ENCODE measurements at places on chromosomes 7 and 10.

DNA sequence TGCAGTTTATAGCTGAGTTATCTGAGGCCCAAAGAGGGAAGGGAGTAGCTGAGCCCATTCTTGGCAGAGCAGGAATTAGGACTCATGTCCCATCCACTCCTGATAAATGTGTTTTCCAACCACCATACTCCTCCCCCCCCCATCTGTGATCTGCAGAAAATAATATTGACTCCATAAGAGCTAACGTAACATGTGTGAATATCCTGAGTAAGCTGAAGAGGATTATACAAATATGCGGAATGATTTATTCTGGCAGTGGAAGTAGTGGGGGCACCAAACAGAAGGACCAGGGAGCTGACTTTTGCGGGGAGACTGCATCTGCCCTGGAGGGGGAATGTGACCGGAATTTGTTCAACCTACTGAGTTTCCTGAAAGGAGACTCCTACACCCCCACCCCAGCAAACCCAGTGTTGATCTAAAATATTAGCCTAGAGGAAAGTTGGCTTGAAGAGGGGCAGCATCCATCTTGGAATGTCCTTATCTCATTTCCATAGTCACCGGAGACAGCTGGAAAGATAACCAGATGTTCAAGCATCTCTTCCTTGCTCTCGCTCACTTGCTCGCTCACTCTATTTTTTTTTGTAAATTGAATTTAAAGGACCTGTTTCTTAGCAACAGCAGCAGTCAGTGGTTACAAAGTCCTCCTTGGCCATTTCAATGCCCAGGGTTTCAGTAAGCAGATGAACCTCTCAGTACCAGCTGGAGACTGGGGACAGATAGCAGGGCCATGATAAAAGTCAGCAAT is 114.7 kb downstream of the RPS24 start:
- no peak for DNase-seq

GRCh38 chr7:137658190-137658900 is 188.4 kb downstream of the DGKI start:
- DNase-seq = no peak

GRCh38 chr7:1372671-1373379 is 86.4 kb downstream of the MICALL2 start:
- DNase-seq = no peak

- DNase-seq = no peak
These were observed 143.9 kb downstream of the JAZF1 start for GRCh38 chr7:28036696-28037095.

DNA sequence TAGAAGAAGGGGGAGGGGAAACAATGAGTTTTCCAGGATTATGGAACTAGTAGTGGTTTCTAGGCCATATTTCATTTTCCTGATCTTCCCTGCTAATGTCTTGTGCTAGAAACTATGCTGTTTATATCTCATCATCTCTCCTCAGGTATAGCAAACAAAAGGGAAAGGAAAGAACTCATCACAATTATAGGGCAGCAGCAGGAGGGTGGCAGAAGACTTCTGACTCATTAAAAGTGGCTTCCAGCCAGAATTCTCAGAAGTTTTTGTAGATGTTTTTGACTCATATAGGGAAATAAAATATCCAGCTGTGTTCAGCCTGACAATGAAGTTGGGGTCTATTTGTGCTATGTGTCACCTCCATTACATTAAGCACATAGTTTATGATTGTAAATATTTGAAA is 6.5 kb downstream of the AHR start:
- DNase-seq = peak; percentile 92

GRCh38 chr10:47241256-47241655 is 58.7 kb upstream of the GDF10 start:
- DNase-seq = no peak

DNA sequence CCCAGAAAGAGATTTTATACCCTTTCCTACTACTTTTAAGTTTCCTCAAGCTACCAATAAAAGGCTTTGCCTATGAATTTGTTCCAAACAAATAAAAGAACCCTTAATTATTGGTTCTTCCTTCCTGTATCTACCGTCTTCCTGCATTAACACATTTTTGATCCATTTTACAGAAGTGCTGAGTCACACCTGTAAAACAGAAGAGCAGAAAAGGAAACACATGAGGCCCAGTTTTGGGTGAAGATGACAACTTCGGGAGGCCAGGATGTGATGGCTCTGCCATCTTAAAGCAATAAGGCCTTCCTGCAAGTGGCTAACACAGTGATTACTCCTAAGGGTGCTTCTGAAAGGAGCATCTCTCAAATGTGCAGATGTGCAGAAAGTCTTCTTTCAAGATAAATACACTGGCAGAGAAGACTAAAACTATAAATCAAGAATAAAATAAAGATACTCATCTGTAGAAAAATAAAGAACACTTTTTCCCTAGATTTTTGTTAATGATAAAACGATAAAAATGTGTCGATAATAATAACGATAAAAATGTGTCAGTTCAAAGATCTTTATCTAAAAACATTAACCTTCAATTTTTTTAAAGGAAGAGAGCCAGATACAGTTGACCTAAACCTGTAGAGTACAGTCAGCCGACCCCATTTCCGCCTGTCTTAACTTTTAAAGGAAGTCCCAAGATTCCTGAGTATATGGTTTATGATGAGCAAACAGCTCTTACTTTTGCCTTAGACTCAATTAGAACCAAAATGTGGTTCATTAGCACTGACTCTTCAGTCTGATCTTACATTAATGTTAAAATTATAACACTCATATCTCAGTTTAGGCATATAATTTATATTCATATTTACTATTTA is 108.6 kb downstream of the UBE2H start:
- peak; percentile 29 for DNase-seq

GRCh38 chr7:54179321-54180029 is 362.7 kb upstream of the VSTM2A start:
- no peak for DNase-seq

DNA sequence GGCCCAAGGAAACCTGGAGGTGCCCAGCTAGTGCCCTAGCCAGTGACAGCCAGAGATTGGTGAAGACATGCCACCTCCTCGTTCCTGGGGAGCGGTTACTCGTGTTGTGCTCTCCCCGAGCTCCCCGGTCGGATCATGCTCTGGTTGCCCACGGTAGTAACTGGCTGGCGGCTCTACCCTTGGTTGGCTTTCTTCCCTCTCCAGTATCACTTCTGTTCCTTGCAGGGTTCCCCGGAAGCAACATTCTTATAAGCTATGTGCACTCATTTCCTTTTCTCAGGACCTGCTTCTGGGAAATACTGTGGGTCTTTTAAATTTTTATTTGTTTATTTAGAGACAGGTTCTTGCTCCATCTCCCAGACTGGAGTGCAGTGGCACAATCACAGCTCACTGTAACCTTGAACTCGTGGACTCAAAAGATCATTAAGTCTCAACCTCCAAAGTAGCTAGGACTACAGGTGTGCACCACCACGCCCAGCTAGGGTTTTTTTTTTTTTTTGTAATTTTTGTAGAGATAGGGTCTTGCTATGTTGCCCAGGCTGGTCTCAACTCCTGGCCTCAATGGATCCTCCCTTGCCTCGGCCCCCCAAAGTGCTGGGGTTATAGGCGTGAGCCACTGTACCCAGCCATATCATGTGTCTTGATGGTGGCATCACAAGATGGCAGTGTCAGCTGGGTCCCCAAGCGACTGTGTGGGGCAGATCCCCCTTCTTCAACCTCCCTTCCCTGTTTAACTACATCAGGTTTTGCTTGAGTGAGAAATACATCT is 6.9 kb upstream of the CALHM1 start:
- no peak for DNase-seq

DNA sequence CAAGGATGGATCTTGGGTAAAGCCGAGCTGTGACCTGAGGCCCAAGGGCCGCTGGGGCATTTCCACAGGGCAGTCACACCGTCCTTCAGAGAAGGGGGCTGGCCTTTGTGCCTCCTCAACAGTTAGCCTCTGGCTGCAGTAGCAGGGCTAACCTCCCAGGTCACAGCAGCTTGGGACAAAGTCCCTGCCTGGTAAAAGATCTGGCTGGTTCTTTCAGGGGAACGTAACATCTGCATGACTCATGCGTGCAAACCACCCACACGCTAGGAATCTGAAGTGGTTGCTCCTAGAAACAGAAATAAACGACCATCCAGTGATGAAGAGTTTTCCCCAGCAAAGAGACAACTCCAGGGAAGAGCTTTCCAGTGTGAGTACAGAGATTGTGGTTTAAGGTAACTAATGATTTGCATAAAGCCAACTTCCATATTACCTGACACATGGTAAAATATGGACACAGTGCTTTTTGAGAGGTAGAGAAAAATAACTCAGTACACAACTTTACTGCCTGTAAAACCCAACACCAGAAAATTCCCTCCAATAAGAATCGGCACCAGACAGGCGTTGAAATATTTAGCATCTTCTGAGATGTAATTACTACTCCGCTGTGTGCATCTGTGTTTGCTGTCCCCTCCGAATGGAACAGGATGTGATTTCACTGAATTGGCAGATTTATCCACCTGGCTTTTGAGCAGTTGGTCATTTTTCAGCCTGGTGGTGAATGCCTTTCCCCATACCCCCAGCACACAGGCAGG is 84.9 kb upstream of the ADRB1 start:
- peak; percentile 95 for DNase-seq

DNA sequence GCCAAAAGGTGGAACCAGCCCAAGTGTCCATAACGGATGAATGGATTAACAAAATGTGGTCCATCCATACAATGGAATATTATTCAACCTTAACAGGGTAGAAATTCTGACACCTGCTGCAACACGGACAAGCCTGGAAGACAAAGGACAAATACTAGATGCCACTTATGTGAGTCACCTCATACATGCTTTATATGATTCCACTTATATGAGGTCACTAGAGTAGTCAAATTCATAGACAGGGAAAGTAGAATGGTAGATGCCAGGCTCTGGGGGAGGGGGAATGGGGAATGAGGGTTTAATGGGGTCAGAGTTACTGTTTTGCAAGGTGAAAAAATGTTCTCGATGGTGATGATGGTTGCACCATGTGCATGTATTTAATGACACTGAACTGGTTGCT is 34.0 kb upstream of the CYTH3 start:
- DNase-seq = peak; percentile 52

GRCh38 chr10:131792809-131793208 is 108.0 kb upstream of the PPP2R2D start:
- no peak for DNase-seq

DNA sequence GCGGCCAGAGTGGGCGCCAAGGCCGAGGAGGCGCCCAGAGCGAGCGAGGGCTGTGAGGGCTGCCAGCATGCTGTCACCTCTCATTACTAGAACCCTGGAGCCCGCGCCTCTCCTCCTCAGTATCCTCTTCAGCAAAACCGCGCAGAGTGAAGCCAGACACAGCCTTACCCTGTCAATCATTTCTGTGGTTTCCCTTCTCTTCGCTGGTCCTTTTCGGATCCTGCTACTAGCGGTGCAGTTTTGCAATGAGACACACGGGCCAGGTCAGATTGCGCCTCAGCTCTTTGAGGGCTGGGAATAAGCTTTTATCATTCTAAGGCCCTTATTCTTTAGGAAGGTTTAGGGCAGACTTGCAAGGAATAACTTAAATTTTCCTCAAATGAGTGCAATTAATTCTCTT is 55.5 kb upstream of the FAM171A1 start:
- no peak for DNase-seq

DNA sequence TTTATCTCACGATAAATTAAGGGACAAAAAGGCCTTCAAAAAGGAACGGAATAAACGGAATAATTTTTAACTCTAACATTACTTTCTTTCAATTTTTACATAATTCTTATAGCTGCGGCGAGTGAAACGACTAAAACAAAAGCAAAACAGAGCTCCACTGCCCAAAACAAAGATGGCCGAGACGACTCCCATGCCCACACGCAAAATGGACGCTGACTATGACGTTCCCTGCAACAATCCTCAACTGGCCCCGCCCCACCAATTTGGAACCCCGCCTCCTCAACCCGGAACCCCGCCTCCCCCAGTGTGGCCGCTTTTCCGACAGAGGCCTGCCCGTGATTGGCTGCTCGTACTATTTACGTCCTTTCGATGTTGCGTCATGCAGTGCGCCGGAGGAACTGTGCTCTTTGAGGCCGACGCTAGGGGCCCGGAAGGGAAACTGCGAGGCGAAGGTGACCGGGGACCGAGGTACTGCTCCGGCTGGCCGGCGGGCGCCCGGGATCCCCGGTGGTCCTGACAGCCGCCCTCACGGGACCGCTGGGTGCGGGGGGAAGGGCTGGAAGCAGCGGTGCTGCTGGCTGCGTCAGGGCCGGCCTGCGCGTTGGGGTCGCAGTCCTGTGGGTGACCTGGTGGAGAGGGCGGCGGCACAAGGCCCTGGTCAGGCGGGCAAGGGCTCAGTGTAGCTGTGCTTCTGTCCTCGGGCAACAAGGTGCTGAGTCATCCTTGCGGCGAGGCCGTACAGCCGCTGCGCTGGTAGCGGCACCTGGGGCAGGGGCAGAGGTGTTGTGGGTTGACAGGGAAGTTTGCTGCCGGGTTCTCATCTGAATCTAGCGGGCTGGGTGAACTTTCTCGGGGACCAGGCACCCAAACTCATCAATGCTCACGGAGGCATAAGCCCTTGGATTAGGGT is at the start of gene GHITM:
Gene GHITM (plus strand): TSS at position 384 of the 910 bp plus-strand sequence. CDS start 1,992 bp downstream, outside the sequence.
- DNase-seq = peak; percentile 99

- no peak for DNase-seq
These were observed 37.0 kb downstream of the AKR1B15 start for GRCh38 chr7:134585897-134586296.

DNA sequence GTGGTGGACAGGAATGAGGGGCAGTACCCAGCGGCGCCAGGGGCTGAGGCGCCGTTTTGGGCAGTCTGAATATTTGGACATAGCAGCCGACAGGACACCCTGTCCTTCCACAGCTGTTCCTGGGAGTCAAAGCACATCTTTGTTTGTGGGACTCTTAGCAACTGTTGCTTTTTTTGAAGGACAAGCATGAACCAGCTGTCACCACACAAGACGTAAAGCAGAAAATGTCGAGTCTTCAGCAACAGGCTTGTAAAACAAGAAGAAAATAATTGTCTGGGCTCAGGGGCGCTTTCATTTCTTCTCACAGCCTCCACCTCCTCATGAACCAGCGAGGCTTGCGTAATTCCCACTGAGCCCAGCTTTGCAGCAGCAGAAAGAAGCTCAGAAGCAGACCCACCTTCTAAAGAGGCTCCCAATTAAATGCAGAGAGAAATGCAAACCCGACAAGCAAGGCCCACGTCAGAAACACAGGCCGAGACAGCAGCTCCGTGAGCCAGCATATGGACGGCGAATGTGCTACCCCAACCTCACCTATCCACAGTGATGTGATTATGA is 68.9 kb upstream of the DNAAF5 start:
- DNase-seq = peak; percentile 35
